Amniotic stem cell (primary cell): ENCODE measurements at places on chromosomes 5 and 9.
A peak's percentile ranks its signal among the peaks of the same experiment; 100 is the strongest.

DNA sequence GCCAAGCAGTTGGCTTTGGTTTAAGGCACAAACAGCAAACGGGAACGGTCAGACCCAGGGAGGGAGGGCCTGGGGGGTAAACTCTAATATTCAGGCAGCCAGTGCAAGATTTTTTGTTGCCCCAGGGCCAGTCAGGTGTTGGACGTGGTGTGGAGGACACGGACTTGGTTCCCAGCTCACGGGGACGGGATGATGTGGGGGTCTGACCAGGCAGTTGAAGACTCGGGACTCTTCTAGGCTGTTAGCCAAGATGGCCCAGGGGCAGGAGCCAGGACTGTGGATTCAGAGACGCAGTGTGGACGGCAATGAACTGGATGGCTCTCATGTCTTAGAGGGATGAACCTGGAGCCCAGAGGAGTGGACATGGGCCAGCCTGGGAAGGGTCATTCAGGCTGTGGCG, 169.2 kb downstream of the C9orf50 start:
- no peak for DNase-seq

- no peak for DNase-seq
Observed at GRCh38 chr9:79895232-79895631, 323.5 kb downstream of the TLE4 start.

DNA sequence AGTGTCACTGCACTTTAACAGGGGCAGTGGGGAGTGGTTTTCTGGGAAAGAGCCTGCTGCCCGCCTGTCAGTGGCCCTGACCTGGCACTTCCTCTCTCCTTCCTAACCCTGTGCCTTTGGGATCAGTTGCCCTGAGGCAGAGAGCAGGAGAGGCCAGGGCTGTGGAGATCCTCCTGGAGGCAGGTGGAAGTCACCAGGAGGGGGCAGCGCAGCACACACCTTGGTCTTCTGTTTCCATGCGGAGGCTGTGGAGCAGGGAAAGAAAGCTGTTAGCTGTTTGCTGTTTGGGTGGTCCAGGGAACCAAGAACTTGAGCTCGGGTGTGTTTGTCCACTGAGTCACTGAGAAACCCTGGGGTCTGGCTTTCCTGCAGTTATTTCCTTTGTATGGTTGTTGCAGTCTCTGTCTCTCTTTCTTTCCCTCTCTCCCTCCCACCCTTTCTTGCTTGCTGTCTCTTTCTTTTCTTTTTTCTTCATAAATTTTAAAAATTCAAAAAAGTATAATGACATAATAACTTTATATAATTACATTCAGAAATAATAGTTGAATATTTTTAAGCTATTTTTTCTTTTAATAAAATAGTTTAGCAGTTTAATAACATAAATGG, 28.1 kb downstream of the NTRK2 start:
- DNase-seq = no peak

DNA sequence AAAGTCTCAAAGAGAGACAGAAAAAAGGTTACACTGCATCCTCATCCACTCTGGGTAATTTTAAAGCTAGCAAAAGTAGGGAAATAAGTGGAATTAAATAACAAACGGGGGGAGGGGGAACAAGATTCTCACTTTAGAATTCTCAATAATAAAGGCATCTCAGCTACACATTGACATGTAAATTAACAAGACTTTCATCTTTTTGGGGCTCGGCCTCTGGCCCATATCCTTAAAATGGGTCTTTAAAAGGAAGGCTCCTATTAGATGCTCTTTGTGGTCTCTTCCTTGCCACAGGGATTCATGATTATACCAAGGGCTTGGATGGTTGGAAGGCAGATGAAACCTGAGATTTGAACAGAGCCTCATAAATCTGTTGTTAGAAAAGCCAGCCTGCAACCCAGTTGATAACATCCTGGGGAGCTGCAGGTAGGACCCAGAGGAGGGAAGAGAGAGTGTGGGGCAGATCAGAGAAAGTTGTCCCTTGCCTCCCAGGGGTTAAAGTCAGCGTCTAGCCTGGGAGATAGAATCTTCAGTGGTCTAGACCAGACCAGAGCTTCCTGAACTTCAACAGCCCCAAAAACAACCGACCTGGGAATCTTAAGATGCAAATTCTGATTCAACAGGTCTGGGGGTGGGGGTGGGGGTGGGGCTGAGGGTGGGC, 135.9 kb downstream of the GCNT1 start:
- DNase-seq = no peak

- DNase-seq = no peak
Observed at GRCh38 chr9:14031060-14031414, 282.9 kb downstream of the NFIB start.

DNA sequence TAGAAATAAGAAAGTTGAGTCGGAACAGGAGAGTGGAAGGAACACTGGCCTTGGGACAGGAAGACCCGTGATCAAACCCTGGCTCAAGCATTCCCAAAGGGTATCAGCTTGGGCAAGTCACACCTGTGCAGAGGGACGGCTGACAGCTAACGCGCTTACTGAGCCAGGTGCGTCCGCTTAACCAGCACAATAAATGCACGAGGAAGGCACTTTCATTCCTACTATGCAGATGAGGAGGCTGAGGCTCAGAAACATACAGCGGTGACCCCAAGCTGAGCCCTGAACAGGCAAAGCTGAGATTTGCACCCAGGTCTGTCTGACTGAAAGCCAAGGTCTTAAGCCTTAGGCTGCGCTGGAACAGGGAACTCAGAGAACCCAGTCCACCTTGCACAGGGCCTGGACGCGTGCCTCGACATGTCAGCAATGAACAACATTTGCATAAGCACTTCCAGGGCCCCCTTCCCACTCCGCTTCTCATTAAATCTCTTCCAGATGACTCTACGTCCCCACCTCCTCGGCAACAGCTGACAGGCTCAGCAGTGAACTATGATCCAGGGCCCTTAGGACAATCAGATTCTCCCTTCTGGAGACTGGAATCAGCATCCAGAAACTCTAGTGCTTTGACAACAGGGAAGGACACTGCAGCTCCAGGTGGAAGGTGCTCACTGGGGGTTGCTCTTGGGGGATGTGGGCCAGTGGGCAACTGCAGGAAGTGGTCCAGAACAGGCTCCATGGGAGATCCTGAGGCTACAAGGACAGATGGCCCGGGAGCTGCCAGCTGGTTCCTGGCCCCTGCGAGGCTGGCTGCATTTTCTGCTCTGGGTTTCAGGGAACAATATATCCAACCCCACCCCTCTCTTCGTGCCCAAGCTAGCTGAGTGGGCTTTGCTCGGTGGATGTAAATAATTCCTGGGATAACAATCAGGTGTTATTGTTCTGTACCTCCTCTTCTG, 35.2 kb downstream of the SH3PXD2B start:
- no peak for DNase-seq

DNA sequence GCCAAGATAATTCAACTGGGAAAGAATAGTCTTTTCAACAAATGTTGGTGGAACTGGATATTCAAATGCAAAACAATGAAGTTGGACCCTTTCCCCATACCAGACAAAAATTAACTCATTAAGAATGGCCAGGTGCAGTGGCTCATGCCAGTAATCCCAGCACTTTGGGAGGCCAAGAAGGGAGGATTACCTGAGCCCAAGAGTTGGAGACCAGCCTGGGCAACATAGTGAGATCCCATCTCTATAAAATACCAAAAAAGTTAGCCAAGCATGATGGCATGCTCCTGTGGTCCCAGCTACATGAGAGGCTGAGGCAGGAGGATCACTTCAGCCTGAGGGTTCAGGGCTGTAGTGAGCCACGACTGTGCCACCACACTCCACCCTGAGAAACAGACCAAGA, 24.2 kb downstream of the SERINC5 start:
- DNase-seq = no peak

GRCh38 chr9:123614306-123615263, 258.6 kb downstream of the CRB2 start:
- no peak for DNase-seq

- DNase-seq = no peak
Observed at GRCh38 chr9:110202232-110202631, 5.7 kb downstream of the C9orf152 start.

DNA sequence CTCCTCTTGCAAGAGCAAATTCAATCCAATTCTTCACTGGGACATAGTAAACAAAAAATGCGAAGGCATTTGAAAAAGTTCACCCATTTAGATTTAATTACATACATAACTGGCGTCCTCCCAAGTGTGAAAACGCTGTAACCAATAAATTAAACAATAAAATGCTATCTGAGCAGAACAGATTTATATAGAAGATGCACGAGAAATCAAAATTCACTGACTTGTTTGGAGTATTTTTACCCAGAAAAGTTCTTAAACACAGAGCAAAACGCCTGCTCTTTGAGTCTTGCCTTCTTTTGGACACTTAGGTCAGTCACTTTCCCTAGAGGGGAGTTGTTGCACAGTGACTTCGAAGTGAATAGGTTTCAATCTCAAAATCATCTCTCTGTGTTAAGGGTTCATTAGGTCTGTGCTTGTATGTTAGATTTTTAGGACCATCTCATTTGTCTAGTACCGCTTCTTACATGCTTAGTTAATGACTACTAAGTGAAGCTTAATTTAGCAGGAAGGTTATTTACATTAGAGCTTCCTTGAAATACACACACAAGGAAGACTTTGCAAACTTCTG, 1.9 kb downstream of the ALDH1A1 start:
- DNase-seq = no peak

GRCh38 chr5:15929611-15930263, 249.9 kb downstream of the MARCHF11 start:
- DNase-seq = no peak

DNA sequence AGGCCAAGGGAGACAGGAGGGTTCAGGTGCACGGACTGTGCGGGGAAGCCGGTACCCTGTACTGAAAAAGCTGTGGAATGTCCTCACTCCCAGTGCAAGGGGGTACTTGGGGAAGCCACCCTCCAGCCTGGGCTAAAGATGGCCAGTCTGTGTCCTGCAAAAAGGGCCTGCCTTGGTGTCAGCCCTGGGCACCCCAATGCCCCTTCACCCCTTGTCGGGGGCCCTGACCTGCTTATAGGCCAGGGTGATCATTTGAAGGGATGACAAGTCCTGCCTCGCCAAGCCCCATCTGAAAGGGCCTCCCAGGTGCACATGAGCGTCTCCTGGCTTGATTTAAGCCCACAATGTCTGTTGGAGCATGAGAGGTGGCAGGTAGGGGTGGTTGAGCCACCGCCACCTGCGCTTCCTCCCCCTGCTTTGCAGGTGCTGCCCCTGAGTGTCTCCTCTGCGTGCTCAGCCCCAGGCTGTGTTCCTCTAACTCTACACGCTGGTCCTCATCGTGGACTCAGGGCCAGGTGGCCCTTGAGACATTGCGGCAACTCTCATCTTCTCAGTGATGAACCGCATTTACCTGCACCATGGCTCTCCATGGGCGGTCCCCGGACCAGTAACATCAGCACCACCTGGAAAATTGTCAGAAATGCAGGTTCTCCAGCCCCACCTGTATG, 97.0 kb downstream of the ANKRD33B start:
- DNase-seq = no peak

DNA sequence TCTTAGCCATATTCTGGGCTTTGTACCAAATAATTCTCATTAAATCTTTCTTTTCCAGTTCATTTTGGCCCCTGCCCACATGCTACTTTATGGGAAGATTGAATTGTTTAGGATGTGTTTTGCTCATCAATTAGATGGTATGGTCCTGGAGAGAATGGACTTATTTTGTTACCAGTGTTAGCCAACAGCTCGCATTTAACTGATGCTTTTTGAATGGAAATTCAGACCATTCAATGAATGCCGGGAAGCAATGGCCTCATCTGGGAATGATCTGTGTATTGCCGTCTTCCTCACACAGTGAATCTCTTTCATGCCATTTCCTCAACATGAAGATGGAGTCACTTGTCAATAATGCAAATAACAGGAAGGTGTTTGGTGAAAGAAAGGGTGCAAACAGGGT, 370.6 kb upstream of the PIK3R1 start:
- DNase-seq = no peak

DNA sequence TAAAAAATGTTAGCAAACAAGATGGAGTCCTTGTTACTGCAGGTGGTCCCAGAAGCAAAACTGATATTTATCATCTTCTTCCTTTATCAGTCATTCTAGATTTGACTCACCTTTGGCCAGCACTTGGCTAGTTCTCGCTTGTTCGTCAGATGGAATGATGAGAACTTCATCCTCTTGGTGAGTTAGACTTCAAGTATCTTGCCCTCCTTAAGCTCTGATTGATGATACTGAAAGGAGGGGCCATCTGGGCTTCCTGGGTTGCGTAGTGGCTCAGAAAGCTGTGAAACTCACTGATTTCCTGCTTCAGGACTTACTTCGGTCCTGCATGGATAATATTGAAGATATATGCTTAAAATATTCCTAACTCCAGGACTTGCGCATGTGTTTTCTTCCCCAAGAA, 1248.2 kb upstream of the CDH9 start:
- no peak for DNase-seq

- DNase-seq = peak; percentile 95
Observed at GRCh38 chr9:16964228-16964627, 93.8 kb upstream of the BNC2 start.

DNA sequence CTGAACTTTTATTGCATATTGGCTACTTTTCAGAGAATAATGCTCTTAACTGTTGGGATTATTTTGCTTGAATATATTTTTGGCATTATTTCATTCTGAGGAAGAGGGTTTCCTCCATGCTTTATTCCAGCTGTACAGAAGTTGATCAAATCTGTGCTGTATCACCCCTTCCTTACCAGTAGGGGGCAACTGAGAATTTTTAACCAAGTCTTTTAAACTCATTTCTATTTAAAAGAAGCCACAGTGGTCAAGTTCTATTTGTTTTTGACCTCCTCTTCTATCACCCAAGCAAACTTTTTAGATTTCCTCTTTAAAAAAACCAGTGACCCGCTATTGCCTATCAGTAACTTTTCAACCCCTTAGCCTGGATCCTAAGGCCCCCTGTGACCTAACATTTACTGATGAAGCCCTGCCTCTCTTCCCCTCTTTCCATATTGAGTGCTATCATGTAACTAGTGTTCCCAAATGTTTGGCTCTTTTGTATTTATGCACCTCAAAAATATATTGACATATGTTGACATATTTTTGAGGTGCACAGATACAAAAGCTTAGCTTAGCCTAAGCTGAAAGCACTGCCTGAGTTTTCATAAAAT, 80.6 kb downstream of the FBXO4 start:
- DNase-seq = no peak

- DNase-seq = no peak
Observed at GRCh38 chr9:36677611-36678010, 104.9 kb downstream of the MELK start.

DNA sequence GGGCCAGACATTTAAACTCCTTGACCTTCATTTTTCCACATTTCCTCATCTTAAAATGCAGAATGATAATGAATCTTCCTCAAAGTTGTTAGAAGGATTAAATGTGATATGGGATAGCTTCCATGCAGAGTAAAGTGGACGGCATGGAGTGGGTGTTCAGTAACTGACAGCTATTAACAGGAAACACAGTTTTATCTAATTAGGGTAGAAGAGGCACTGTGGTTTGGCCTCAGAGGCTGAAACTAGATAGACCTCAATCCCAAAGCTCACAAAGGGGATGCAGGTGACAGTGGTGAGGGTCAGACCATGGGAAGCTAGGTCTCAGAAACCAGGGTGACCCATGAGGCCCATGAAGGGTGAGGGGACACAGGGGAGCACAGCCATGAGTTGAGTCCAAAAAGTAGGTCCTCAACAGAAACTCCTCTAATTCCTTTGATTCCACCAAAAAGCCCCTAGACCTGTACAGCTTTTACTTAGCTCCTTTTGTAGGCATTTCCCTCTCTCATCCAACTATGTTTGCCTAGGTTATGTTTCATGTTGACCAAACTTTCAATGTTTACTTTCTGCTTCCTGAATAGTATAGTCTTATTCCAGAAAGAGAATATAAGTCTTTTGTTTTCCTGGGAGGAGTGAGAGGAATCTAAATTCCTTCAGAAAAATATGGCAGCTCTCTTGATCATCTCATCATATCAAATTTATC, 27.9 kb upstream of the GLDC start:
- no peak for DNase-seq

GRCh38 chr5:150412319-150413175, at the start of gene CD74:
Gene CD74 (minus strand): TSS chr5:150412910. CDS start chr5:150412749, 161 bp downstream.
- no peak for DNase-seq
